ENCODE measurements at places on chromosomes 1 and 21.

DNA sequence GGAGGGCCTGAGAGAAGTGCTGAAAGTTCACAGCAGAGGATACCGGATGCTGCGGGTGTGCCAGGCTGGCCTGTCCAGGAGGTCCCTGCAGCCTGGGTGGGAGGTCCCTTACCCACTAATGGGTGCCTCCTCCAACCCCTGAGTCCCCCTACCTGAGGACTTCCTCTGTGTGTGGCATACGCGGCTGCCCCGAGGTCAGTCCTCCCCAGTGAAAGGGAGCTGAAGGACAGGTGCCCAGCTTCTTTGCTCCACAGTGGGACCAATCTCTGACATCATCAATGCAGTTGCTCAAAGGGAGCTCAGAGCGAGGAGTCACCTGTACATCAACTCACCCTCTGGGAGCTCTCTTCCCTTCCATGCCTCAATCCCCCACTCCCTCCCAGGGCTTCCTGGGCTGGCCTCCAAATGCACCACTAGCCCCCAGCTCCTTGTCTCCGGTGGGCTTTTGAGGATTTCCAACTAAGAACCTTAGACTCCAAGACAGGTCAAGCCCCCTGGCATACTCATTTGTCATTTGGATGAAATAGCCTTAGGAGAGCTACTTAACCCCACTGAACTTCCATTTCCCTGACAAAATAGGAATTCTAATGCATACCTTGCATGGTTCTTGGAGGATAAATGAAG is 53.9 kb downstream of the PDE9A start:
- DNase-seq: no peak

DNA sequence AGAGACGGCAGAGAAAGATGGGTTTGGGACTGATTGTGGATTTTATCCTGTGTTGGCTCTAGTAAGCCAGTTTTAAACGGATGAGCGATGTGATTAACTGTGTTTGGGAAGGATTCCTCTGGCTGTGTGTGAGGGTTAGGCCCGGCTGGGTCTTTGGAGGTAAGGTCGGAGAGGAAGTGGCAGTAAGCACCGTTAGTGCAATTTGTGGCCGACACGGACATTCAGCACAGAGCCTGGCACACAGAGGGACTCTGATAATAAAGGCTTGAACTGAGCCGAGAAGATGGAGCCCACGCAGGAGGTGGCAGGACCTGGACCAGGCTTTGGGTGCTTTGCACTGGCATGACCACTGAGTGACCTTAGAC is 1.3 kb downstream of the MTFR1L start:
- DNase-seq: no peak

DNA sequence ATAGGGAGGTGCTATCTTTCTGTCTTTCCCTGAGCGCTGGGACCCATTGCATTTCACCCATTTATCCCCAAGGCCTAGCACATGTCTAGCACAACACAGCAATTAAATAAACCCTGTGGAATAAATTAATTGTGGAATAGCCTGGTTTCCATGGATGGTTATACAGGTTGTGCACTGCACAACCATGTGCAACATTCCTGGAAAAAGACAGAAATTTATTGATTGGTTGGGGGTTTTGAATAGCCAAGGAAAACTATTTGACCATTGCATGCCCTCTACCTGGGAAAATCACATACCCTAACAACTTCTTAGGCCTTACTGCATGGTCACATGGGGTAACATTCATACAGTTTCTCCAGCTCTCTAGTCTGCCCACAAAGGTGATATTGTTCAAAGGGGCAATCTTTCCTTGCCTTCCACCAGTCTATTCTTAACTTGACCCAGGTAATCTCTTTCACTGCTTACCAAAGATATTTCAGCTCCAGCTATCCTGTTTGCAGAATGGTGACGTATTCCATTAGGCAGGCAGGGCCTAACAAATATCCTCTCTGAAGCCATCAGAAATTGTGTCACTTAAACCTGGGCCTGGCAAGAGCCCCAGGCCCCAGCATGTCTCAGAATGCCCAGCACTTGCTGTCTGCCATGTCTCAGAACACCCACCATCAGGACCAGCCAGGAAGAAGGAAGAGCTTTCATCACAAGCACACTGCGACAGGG is 157.9 kb upstream of the RAB4A start:
- DNase-seq: no peak

GRCh38 chr1:14937288-14937949 is 216.1 kb upstream of the TMEM51 start:
- no peak for DNase-seq

GRCh38 chr1:14912839-14913481 is 240.6 kb upstream of the TMEM51 start:
- DNase-seq: no peak

GRCh38 chr21:40766381-40766780 is 80.6 kb downstream of the DSCAM start:
- DNase-seq: no peak

GRCh38 chr1:37150986-37151385 is 116.7 kb upstream of the GRIK3 start:
- DNase-seq: no peak

DNA sequence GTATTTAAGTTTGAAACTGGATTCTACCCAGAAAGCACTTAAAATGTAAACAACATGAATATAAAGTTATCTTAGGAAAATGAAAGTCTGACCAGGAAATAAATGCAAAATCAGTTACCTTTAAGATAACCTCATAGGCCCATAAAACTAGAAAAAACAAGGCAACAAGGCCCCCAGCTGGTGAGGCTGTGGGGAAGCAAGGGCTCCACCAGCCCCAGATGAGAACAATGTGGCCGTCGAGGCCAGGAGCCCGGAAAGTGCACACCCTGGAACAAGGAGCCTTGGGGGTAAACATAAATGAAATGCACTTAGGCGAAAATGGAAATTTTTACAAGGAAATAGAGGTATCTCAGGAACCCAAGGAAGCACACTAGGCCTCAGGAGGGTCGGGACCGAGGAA is 37.9 kb upstream of the BMP8B start:
- DNase-seq: no peak
